ENCODE measurements at places on chromosomes 16 and 17. TPM values are rescaled to one million over a fixed set of nuclear protein-coding genes. Genes with fewer than 3 reads are reported as not detected.

TEFM gene
- total RNA-seq: 20.9 TPM

BICDL2 gene
- not detected for total RNA-seq

SLC5A11 gene
- 0.42 TPM for total RNA-seq

SAMD14 gene
- 0.37 TPM for total RNA-seq

CYGB gene
- total RNA-seq: 1.4 TPM

HS3ST3A1 gene
- total RNA-seq: not detected

MYO15B gene
- total RNA-seq: 47.8 TPM

PLA2G10 gene
- total RNA-seq: not detected

CDR2L gene
- total RNA-seq: 41.1 TPM

TUFM gene
- total RNA-seq: 284 TPM

THUMPD1 gene
- 22.2 TPM for total RNA-seq

TBC1D28 gene
- total RNA-seq: not detected

KRT27 gene
- total RNA-seq: not detected

NPIPB13 gene
- 0.62 TPM for total RNA-seq

ARSG gene
- 1.9 TPM for total RNA-seq
